ENCODE measurements at places on chromosomes 7 and 10. TPM values are rescaled to one million over a fixed set of nuclear protein-coding genes. Genes with fewer than 3 reads are reported as not detected.

The ADAM12 gene
- 7.4 TPM for total RNA-seq

The SLC13A4 gene
- total RNA-seq = 0.28 TPM

The PAX4 gene
- total RNA-seq = not detected

The ACTR3C gene
- not detected for total RNA-seq

The SPDYE9 gene
- not detected for total RNA-seq

The PLCE1 gene
- 0.47 TPM for total RNA-seq

DNA sequence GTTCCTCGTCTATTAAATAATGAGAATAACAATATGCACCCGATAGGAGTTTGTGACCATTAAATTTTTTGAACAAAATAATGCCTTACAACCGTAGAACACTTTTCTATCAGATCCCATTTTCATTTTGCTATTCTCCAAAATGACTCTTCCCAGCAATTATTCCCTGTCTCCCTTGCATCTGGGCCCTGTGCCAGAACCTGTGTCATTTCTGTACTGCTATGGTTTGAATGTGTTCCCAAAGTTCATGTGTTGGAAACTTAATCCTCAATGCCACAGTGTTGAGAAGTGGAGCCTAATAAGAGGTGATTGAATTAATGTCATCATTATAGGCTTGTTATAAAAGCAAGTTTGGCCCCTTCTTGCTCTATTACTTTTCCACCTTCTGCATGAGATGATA, 33.2 kb upstream of the SMNDC1 start:
- H3K4me3 ChIP-seq = no peak overlapping the region
- no peaks in the 10 kb centered on the region for H3K36me3 ChIP-seq
- no peaks in the 10 kb centered on the region for H3K27me3 ChIP-seq

GRCh38 chr10:56662765-56663447, 301.8 kb upstream of the ZWINT start:
- H3K27me3 ChIP-seq = no peaks in the 10 kb centered on the region
- H3K4me1 ChIP-seq = no peaks in the 10 kb centered on the region

- H3K27ac ChIP-seq = no peak overlapping the region
- H3K4me3 ChIP-seq = no peak overlapping the region
- no peak for DNase-seq
- peaks cover 33% of the 10 kb centered on the region for H3K27me3 ChIP-seq
These were observed 5.6 kb upstream of the GIMAP8 start for GRCh38 chr7:150444674-150445365.

GRCh38 chr10:35422228-35422627, 85.9 kb downstream of the CCNY start:
- no peak overlapping the region for H3K4me3 ChIP-seq
- peak; percentile 54 for DNase-seq
- no peaks in the 10 kb centered on the region for H3K27me3 ChIP-seq
- H3K27ac ChIP-seq = no peak overlapping the region

GRCh38 chr7:15829691-15830090, 143.2 kb upstream of the MEOX2 start:
- H3K4me1 ChIP-seq = no peaks in the 10 kb centered on the region
- no peak overlapping the region for H3K27ac ChIP-seq
- DNase-seq = no peak
- no peaks in the 10 kb centered on the region for H3K27me3 ChIP-seq
- H3K36me3 ChIP-seq = no peaks in the 10 kb centered on the region

- no peaks in the 10 kb centered on the region for H3K36me3 ChIP-seq
- peaks cover 17% of the 10 kb centered on the region for H3K4me1 ChIP-seq
- H3K27ac ChIP-seq = no peak overlapping the region
These were observed 98.2 kb upstream of the DKK1 start for GRCh38 chr10:52215745-52216361.

- H3K4me3 ChIP-seq = no peak overlapping the region
- no peak overlapping the region for H3K27ac ChIP-seq
- no peaks in the 10 kb centered on the region for H3K27me3 ChIP-seq
- DNase-seq = peak; percentile 26
- H3K36me3 ChIP-seq = no peaks in the 10 kb centered on the region
- no peaks in the 10 kb centered on the region for H3K4me1 ChIP-seq
These were observed 458.5 kb downstream of the KCNMA1 start for GRCh38 chr10:77179015-77179695.

DNA sequence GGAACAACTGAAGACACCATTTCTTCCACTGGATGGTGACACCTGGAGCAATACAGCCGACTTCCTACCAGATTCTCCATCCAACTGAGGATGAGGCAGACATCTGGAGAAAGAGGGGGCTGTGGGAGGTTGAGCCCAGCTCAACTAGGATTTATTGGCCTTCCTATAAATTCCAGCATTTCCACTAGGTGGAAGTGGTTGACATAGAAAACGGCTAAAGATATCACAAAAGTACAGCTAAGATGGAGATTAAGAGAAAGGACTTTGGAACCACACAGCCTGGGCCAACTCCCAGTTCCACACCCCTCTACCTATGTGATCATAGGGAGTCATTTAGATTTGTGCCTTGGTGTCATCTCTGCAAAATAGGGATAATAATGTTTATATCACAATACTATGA, 61.3 kb upstream of the CAV2 start:
- no peak overlapping the region for H3K27ac ChIP-seq
- H3K4me1 ChIP-seq = no peaks in the 10 kb centered on the region
- DNase-seq = no peak
- no peaks in the 10 kb centered on the region for H3K36me3 ChIP-seq
- no peaks in the 10 kb centered on the region for H3K27me3 ChIP-seq
- H3K4me3 ChIP-seq = no peak overlapping the region

- no peaks in the 10 kb centered on the region for H3K36me3 ChIP-seq
- peak; percentile 70 for DNase-seq
- H3K4me3 ChIP-seq = peak within 1 kb of the TSS; percentile 65
- no peak within 1 kb of the TSS for H3K27ac ChIP-seq
These were observed at the start of gene MMD2 for GRCh38 chr7:4958477-4959301. Gene MMD2 (minus strand): TSS chr7:4959187. CDS start chr7:4959017, 170 bp downstream.

GRCh38 chr10:128873411-128874054, 593.5 kb upstream of the MGMT start:
- no peak overlapping the region for H3K4me3 ChIP-seq
- no peaks in the 10 kb centered on the region for H3K36me3 ChIP-seq
- no peaks in the 10 kb centered on the region for H3K4me1 ChIP-seq
- H3K27ac ChIP-seq = no peak overlapping the region
- no peak for DNase-seq
- no peaks in the 10 kb centered on the region for H3K27me3 ChIP-seq

DNA sequence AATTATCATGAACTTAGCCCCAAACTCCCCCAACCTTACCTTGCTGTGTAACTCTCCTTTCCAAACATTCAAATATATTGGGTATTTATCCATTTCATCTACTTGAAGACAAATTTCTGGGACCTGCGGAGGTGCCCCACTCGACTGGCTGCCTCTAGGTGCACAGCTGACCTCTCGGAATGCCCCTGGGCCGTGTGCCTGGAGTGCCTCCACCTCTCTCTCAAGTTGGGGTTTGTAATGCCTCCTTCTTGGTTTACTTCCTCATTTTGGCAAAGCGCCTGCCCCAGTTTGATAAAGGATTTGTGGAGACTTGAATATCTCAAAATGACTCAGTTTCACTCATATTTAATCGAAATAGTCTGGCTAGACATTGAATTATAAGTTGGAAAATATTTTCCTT, 16.6 kb downstream of the ZNF777 start:
- H3K4me3 ChIP-seq = no peak overlapping the region
- DNase-seq = no peak
- no peaks in the 10 kb centered on the region for H3K36me3 ChIP-seq
- no peaks in the 10 kb centered on the region for H3K4me1 ChIP-seq
- H3K27ac ChIP-seq = no peak overlapping the region
- H3K27me3 ChIP-seq = no peaks in the 10 kb centered on the region

GRCh38 chr7:158329014-158329610, 258.5 kb downstream of the PTPRN2 start:
- peaks cover 22% of the 10 kb centered on the region for H3K4me1 ChIP-seq
- H3K4me3 ChIP-seq = no peak overlapping the region
- no peaks in the 10 kb centered on the region for H3K27me3 ChIP-seq
- DNase-seq = no peak
- H3K27ac ChIP-seq = no peak overlapping the region

DNA sequence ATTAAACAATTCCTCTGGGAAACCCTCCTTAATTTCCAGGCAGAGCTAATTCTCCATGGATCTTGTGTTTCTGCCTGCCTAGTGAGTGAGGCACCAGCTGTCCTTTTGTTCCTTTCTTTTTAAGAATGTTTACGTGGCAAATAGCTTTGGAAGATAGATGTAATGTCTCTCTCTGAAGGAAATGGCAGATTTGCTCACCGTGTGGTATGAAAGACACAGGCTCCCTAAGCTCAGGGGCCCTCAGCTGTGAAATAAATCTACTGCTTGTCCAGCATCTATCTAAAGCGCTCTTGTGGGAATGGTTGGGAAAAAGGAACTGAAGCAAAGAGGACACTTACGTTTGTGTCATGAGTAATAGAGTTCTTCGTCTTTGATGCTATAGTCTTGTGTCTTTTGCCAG, 64.6 kb downstream of the FAS start:
- H3K4me3 ChIP-seq = no peak overlapping the region
- peak overlapping the region; percentile 7 for H3K27ac ChIP-seq
- peaks cover 11% of the 10 kb centered on the region for H3K4me1 ChIP-seq
- H3K36me3 ChIP-seq = no peaks in the 10 kb centered on the region
- no peaks in the 10 kb centered on the region for H3K27me3 ChIP-seq
- peak; percentile 27 for DNase-seq

DNA sequence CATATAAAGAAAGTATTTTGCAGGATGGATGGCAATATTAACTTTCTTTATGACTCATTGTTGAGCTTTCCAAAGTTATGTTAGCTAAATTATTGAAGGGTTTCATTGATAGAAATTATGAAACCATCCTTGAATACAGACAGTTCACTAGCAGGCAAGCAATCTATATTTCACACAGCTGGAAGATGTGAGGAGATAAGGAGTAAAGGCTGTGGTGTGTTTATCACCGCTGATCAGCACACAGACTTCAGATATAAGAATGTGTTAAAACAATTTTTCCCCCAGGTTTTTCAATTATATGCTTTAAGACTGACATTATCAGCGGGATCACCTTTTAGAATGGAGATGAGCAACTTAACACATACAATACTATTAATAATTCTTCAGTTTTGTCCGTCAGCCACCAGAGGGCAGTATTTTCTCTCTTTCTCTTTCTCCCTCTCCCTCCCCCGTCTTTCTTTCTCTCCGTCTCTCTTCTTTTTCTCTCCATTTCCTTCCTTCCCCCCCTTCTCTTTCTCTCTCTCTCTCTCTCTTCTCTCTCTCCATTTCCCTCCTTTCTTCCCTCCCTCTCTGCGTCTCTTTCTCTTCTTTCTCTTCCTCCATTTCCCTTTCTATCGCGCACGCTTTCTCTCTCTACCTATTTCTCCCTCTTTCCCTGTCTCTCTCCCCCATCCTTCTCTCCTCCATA, 62.9 kb upstream of the FAM171A1 start:
- peaks cover 22% of the 10 kb centered on the region for H3K27me3 ChIP-seq
- no peaks in the 10 kb centered on the region for H3K36me3 ChIP-seq
- peak; percentile 68 for DNase-seq

GRCh38 chr10:86128360-86128759, 238.2 kb downstream of the GRID1 start:
- DNase-seq = no peak
- H3K36me3 ChIP-seq = no peaks in the 10 kb centered on the region
- no peaks in the 10 kb centered on the region for H3K4me1 ChIP-seq
- H3K4me3 ChIP-seq = no peak overlapping the region
- H3K27ac ChIP-seq = no peak overlapping the region

GRCh38 chr10:101535949-101536348, 52.1 kb downstream of the POLL start:
- no peak overlapping the region for H3K27ac ChIP-seq
- no peak for DNase-seq

DNA sequence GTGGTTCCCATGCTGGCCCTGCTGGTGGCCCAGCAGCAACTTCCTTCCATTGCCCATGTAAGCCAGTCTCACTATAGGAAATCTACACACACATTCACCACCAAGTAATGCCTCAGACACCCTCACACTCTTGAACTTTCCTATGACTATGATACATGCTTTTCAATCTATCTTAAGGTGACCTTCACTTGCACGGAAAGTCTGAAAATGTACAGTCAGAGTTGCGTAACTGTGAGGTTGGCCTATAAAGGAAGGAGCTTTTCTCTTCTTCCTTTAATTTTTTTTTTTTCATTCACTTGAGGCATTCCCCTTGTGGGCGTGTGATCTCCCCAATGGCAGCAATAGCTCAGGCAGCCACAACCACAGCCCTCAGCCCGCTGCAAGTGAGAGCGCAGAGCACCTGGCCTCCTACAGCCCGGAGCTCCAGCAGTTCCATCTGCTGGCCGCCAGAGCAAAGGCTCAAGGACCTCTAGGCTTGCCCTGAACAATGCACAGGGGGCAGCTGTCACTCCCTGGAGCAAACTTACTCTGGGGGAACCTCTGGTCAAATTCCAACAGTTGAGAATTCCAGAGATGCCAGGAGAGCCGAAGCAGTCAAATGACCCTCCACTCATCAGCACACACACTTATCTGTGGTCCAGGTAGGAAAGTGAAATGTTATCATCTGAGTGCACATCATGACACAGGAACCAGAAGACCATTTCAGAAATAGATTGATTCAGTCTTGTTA, 123.1 kb upstream of the ADO start:
- DNase-seq = peak; percentile 42
- H3K36me3 ChIP-seq = no peaks in the 10 kb centered on the region
- H3K4me3 ChIP-seq = no peak overlapping the region
- H3K27me3 ChIP-seq = no peaks in the 10 kb centered on the region

GRCh38 chr10:16195178-16195769, 241.5 kb upstream of the PTER start:
- no peak overlapping the region for H3K4me3 ChIP-seq
- DNase-seq = no peak
- H3K27ac ChIP-seq = no peak overlapping the region

DNA sequence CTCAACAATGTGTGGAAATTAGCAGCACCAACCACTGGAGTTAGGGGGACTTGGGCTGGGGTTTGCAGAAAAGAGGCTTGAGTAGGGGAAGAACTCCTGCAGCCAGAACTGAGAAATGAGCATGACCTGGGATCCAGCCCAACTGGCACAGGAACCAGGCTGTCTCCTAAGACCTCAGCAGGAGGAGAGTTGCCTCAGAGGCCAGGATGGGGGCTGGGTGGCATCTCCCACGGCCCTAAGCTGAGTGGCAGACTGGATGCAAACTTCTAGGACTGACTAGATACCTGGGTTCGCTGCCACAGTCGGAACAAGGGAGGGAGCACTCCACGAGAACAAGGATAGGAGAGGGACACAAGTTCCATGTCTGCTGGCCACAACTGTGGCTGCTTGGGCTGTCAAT, 62.6 kb downstream of the RNF32 start:
- no peaks in the 10 kb centered on the region for H3K27me3 ChIP-seq
- no peak for DNase-seq
- no peak overlapping the region for H3K4me3 ChIP-seq

DNA sequence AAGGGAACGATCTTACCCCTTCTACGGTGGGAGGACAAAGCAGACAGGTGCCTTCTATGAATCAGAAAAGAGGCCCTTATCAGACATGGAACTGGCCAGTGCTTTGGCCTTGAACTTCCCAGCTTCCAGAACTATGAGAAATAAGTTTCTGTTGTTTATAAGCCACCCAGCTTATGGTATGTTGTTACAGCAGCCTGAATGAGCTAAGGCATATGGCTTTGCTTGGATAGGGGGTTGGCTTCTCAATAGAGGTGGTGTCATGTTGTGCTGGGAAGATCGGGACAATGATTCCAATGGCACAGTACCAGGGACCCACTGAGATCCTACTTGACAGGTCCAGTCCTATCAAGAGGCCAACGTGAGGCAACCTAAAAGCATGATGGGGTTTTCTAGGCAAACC, 183.4 kb upstream of the BMPER start:
- no peak overlapping the region for H3K4me3 ChIP-seq
- H3K36me3 ChIP-seq = no peaks in the 10 kb centered on the region
- H3K27ac ChIP-seq = no peak overlapping the region
- H3K27me3 ChIP-seq = no peaks in the 10 kb centered on the region
- peaks cover 8% of the 10 kb centered on the region for H3K4me1 ChIP-seq
- no peak for DNase-seq

Data from neural progenitor cell (in vitro differentiated cells).